ENCODE measurements at places on chromosomes 2 and 18.

- no peak for DNase-seq
Observed at GRCh38 chr2:183349091-183349490, 224.8 kb downstream of the NUP35 start.

GRCh38 chr2:124241-124880 lies 78.1 kb upstream of the FAM110C start:
- no peak for DNase-seq

DNA sequence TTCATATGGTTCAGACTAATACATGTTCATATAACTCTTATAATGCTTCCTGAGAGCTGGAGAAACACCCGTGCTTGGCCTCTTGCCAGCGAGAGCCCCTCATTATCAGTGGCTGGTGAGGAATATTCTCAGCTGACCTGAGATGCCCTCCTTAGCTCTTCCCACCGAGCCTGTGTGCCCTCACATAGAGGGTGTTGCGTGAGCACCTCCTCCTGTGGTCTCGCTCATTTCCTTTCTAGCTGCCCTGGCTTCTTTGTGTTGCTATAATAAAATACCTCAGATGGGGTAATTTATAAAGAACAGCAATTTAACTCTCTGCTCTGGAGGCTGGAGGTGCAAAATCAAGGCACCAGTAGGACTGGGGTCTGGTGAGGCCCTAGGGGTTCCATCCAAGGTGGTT lies 80.5 kb upstream of the ALKAL2 start:
- no peak for DNase-seq

GRCh38 chr2:159737292-159737916 lies 25.1 kb downstream of the MARCHF7 start:
- DNase-seq = no peak

DNA sequence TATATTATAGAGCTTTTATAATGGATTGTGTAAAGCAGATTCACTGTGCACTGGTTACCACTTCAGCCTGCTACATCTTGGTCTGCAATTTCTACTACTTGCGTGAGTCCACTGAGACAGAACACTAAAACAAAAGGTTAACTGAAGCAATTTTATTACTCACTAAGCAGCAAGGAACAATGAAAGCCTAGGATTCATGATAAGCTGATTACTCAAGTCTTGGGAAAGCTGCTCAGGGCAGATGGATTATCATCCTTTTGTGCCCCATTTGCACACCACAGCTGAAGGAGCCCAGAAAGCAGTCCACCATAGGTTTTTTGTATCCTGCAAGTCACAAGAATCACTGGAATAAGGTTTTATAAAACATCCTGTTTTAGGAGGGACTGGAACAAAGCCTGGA lies 1215.2 kb upstream of the TMEFF2 start:
- DNase-seq = no peak

GRCh38 chr2:236922061-236922460 lies 163.6 kb upstream of the COPS8 start:
- no peak for DNase-seq

- no peak for DNase-seq
Observed at GRCh38 chr2:133532919-133533318, 35.3 kb downstream of the NCKAP5 start.
